ENCODE measurements at places on chromosomes 1 and 21.
A peak's percentile ranks its signal among the peaks of the same experiment; 100 is the strongest.

GRCh38 chr1:86296305-86297205, 99.6 kb downstream of the ODF2L start:
- DNase-seq = no peak

DNA sequence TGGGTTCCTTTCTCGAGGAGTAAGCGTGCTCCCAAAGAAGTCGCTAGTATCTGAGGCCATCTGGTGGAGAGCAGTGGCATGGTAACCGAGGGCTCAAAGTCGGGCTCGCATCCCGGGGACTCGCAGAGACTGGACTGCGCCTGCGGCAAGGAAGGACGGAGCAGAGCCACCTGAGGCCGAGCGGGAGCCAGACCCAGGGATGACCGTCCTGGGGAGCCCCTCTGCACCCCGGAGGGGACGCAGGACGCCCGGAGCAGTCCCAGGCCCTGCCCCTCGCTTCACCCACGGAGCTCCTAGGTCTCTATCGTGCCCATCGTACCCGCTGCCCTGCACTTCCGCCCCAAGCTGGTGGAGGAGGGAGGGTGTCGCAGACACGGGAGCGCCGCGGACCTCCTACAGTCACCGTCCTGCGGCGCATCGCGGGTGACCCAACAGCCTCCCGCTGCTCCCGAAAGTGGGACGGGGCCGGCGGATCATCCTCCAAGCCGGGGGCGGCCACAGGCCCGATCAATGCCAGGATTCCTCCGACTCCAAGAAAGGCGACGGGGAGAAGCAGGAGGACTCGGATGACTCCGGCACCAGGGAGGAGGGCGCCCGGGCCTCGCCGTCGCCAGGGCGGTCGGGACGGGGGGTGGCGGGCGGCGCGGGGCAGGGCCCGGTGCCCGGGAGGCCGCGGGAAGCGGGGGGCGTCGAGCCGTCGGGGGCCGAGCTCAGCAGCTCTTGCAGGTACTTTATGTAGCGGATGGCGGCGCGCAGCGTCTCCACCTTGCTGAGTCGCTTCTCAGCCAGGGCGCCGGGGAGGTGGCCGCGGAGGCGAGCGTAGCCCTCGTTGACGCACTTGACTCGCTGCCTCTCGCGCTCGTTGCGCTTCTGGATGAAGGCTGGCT, 2.3 kb upstream of the CACNA1S start:
- DNase-seq = peak; percentile 76

DNA sequence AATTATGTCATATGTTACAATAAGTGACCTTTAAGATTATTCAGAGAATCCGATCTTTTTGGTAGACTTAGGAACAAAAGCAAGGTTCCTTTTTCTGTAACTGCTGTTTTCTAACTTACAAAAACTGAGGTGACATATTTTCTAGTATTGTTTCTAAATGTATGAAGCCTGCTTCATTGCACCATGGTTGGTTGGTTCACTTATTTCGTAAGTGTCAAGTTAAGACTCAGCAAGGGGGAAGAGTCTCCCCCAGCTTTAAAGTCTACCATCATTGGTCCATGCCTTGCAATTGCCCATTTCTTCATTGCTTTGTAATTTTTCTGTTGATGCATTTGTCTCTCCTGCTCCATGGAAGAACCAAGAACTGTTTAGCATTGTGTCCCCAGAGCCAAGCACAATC, 136.9 kb downstream of the DISC1 start:
- no peak for DNase-seq

DNA sequence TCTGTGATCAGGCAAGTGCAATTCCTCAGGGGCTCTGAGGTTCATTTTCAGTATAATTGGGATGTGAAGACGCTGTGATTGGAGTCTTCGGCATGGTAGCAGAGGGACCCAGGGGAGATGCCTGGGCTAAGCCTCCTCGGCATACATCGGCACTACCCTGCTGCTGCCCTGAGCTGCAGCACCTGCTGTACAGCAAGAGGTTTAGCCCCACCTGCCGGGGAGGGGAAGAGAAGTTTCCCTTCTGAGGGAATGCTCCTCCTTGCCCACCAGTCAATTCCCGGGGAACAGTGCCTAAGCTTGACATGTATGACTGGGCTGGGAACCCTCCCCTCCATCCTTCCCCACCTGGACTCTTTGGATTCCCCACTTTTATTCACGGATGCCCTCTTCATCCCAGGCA, 24.9 kb downstream of the CNIH3 start:
- no peak for DNase-seq

DNA sequence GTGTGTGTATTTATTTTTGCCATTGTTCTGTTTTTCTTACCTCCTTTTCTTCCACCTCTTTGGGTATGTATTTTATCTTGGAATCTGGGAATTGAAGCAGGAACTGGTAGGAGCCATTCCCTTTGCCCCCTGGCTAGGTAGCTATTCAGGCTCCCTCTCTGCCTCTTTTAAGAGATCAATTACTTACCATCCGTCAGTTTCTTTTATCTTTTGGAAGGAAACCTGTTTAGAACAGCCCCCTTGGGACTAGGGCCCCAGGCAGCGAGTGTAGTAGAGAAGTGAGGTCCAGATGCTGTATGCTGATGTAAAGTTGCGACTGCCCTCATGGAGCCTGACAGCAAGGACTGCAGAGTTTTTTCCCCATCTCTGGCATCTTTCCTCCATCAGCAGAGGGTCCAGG, 41.6 kb downstream of the KIRREL1 start:
- no peak for DNase-seq

GRCh38 chr1:187157115-187157514, 328.4 kb downstream of the PLA2G4A start:
- DNase-seq = no peak

- DNase-seq = no peak
These were observed 15.5 kb upstream of the NPPB start for GRCh38 chr1:11874258-11874562.
